SHP77 treated with DMSO at 0.1 percent for 48 hours (cell line): ENCODE measurements at places on chromosomes 2 and 18.

DNA sequence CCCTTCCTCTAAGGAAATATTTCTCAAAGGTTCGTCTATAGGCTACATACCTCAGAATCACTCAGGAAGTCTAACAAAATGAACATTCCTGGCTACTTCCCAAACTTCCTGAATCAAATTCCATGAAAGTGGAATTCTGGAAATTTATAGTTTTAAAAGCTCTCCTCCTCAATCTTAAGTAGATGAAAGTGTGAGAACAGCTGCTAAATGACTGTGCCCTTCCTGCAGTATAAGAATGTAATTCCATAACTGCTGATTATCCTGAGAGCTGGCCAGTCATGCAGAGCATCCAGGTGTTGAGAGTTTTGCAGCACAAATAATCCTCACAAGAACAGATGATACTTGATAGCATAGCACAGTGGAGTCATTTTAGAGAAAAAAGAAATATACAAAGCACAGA is 265.0 kb downstream of the KCNJ3 start:
- DNase-seq = no peak

DNA sequence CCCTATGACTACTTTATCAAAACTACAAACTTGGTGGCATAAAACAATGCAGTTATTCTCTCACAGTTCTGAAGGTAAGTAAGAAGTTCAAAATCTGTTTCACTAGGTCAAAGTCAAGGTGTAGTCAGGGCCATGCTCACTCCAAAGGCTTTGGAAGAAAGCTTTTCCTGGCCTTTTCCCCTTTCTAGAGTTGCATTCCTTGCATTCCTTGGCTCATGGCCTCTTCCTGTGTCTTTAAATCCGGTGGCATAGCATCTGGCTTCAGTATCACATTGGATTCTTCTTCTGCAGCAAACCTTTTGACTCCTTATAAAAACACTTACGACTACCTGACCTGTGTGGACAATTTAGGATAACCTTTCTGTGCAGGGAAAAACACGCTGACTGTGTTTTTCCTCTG is 543.5 kb upstream of the HNMT start:
- DNase-seq = no peak

- DNase-seq = no peak
These were observed 60.2 kb downstream of the RMDN2 start for GRCh38 chr2:37985333-37985732.

GRCh38 chr2:226310146-226310545 is 489.5 kb downstream of the IRS1 start:
- DNase-seq = no peak

- DNase-seq = no peak
These were observed 682 bp upstream of the SCLY start for GRCh38 chr2:238060096-238060541.

DNA sequence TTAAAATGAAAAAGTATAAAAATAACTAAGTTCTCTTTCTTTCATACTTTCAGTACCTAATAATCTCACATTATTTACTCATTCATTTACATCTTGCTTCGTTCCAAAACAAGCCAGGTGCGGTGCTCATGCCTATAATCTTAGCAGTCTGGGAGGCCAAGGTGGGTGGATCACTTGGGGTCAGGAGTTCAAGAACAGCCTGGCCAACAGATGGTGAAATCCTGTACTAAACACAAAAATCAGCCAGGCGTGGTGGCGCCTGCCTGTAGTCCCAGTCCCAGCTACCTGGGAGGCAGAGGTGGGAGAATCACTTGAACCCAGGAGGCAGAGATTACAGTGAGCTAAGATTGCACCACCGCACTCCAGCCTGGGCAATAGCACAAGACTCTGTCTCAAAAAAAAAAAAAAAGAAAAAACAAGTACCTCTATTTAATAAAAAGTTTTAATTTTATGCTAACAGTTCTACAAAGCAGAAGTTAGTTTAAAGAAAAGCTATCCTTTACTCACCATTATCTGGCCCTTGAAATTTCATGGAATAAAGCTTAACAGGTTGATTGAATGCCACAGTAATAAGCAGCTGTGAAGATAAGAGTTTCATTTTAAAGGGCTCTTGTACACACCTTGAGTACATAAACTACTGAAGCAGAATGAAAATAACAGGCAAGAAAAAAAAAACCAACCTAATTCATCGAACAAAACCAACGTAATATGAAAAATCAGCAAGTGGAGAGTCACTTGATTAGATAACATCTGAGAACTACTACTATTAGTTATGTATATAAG is 22.5 kb downstream of the TXNL1 start:
- DNase-seq = no peak

DNA sequence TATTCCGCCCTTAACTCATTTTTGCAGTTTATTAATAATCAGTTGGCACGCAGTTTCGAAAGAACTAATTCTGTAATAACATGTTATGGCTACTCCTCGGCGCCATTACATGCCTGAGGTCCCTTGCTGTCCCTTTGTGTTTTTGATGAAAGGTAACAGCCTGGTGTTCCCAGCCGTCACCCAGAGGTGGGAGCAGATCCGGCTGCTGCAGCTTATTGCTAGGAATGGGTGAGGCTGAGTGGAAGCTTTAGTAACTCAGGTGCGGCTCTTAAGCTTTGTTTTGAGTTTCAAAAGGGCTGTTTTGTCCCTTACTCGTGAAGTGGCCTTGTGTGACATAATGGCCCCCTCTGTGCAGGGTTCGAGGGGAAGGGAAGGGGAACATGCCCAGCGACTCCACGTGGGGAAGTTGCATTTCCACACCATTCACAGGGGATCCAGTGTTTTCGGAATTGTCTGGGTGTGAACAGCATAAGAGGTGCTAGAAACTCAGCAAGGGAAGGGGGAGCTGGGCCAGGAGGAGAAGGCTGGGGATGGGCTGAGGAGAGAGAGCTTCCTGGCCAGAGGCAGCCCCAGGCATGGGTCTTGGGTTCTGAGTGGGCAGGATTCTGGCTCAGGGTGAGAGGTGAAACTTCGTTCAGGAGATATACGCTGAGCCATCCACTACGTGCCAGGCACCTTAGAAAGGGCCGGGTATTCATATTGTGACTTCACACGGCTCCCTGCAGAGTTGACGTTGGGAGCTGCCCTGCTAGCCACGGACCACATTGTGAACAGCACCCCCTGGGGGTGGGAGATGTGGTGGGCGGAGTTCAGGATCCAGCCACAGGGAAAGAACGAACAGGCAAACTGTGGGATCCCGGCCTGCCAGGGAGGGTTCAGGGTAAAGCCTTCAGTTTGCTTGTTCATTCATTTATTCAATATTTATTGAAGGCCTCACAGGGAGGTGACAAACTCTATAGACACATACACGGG is 84.4 kb downstream of the TGOLN2 start:
- peak; percentile 13 for DNase-seq

- DNase-seq = no peak
These were observed 31.7 kb upstream of the ZNF396 start for GRCh38 chr18:35408843-35409261.

DNA sequence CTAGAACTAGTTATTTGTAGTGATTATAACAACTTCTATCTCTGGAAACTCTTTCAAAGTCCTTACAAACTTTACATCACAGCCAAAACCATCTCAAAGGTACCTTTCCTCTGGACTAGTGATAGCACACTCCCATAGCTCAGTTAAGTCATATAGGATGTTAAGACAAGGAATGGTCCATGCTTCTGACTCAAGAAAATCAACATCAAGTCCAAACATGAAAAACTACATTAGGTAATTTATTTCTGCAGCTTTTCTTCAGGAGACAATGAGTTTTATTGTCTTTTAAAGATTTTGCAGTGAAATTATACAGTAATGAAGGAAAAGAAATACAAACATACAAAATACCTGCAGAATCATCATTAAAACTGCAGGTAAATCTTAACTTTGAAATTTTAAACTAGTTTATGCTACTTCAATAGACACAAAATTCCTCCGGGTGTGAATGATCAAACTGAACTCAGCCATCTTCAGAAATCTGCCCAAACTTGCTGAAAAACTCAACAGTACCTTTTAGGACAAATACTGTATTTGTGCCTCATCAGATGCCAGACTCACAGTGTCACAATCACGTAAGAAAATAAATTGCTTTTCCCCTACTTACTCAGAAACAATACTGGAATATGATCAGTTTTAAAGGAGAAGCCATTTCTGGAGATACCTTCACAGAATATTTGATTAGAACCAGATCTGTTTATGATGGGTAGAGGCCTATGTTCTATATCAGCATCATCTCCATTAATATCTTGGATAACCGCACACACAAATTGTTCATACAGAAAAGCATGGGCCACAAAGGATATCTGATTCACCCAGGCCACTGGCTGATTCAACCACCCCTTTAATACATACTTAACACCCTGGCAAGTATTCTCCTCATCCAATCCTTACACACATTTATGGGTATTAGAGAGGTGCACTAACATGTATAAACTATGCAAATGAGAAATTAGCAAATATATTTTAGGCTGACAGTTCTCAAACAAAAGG is 2.6 kb downstream of the TMEM131 start:
- DNase-seq = no peak

DNA sequence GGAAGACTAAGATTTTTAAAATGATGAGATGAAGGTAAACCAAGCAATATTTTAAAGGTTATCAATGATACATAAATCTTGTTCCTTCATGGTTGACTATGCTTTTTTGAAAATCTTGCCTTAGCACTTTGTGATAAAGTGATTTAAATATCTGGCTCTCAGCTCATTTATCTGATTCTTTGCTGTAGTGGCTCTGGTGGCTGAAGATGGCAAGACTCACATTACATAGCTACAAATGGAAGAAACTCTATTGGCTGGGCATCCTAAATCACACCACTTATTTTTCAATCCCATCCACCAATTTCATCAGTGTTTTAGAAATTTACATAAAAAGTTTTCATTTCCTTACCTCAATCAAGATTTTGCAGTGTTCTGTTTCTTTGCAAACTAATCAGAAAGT is 16.6 kb upstream of the APCDD1 start:
- no peak for DNase-seq

DNA sequence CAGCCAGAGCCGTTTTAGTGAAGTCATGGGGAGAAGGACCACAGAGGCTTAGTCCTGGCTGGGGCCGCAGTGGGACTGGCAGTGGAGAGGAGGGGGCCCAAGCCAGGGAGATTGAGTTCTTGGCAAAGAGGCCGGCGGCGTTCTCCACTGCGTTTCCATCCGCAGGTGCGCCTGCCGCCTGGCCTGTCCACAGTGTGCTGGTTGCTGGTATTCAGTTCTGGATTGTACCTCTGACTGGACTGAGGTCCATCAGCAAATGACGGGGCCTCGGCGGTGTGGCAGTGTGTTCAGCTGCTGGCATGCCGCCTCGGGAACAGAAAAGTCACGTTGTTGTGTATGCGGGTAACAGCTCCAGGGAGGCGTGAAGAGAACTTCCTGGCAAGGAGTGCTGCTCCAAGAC is 36.8 kb downstream of the LRRFIP1 start:
- DNase-seq = no peak

GRCh38 chr18:35616074-35616473 is 34.5 kb downstream of the GALNT1 start:
- DNase-seq = no peak

- no peak for DNase-seq
These were observed 55.9 kb upstream of the NOL4 start for GRCh38 chr18:34280653-34281052.

- DNase-seq = no peak
These were observed 250.2 kb upstream of the COPS8 start for GRCh38 chr2:236835307-236836024.

DNA sequence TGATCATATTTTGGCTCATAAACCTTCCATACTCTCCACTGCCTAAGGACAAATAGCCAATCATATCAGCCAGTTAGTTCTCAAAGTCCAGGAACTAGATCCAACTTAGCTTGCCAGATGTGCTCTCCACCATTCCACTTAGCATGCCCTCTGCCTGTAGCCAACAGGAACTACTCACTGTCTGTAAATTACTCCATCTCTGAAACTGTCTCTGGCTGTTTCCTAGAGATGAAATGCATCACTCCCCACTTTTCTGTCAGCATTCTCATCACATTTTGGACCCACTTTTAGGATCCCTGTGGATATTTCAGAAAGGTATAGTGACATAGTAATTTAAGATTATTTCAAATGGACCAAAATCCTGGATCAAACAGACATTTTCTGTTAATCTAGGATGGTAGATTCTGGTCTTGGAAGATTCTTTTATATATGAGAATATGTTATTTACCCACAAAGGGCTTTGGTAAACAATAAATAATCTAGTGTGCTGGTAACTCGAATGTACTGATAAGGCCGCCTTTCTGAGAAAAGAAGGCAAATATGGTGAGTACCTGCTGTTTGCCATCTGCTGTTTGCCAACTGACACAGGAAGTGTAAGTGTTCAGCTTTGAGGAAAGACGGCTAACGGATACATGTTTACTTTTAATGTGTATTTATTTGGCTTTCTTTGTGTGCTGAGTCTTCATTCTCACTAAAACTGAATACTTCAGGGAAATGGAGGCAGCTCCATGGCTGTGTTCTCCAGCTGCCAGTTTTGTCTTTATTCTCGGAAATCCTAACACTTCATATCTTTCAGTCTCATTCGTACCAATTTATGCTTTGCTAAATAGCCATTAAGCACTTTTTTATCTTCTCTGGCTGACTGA is 79.5 kb downstream of the EVA1A start:
- DNase-seq = peak; percentile 78

GRCh38 chr2:72008608-72009007 is 139.1 kb downstream of the CYP26B1 start:
- no peak for DNase-seq

DNA sequence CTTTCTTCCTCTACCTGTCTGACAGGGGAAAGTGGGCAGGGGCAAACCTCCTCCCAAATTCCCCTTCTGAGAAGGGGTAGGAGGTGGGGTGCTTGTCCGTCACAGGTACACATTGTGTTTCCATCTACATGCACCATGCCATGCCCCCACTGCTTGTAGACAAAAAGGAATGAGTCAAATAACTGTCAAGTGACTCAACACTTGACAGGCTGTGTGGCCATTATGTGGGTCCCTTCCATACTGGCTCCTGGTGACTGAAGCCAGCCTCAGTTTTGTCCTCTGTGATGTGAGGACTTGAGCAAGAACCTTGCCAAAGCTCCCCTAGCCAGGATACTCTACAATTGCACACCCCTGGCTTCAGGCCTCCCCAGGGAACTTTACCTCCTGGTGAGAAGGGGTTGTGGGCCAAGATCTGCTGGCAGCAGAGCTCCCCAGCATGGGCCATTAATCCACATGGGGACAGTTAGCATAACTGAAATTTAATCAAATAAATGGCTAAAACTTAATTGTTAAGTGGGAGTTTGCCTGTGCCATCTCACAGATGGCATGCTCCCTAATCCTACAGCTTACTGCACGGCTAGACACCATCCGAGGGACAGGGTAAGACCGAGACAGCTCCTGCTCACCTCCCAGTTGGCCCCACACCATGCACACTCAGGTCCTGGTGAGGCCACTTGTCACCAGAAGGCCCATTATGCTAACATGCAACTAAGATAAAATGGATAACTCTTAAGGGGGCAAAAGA is 140.2 kb downstream of the BCL11A start:
- no peak for DNase-seq

- DNase-seq = no peak
These were observed 157.0 kb downstream of the EML6 start for GRCh38 chr2:54880428-54880827.

- no peak for DNase-seq
These were observed 42.4 kb downstream of the ZSWIM2 start for GRCh38 chr2:186806591-186806990.

GRCh38 chr18:457521-458412 is 42.7 kb downstream of the COLEC12 start:
- no peak for DNase-seq

GRCh38 chr2:100818606-100819369 is 1.2 kb upstream of the NPAS2 start:
- no peak for DNase-seq
